ENCODE measurements at places on chromosomes 13 and 19.

DNA sequence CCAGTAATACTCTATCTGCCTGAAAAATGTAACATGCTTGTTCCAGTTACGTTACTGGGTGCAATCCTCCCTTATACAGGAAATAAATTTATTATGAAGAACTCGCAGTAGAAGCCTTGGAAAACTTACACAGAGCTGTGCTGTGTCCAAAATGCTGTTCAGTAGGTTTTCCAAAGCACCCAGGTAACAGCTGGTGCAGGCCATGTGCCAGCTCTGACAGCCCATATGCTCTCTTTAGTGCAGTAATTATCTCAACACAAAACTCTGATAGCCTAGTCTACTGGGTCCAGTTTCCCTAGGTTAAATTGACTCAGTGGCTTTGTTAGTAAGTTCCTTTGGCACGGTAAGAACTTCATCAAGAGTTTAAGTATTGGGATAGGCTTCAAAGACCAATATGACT is 120.7 kb upstream of the OBI1 start:
- no peak for DNase-seq

GRCh38 chr19:23972161-23972560 is 57.5 kb downstream of the ZNF726 start:
- DNase-seq: no peak

DNA sequence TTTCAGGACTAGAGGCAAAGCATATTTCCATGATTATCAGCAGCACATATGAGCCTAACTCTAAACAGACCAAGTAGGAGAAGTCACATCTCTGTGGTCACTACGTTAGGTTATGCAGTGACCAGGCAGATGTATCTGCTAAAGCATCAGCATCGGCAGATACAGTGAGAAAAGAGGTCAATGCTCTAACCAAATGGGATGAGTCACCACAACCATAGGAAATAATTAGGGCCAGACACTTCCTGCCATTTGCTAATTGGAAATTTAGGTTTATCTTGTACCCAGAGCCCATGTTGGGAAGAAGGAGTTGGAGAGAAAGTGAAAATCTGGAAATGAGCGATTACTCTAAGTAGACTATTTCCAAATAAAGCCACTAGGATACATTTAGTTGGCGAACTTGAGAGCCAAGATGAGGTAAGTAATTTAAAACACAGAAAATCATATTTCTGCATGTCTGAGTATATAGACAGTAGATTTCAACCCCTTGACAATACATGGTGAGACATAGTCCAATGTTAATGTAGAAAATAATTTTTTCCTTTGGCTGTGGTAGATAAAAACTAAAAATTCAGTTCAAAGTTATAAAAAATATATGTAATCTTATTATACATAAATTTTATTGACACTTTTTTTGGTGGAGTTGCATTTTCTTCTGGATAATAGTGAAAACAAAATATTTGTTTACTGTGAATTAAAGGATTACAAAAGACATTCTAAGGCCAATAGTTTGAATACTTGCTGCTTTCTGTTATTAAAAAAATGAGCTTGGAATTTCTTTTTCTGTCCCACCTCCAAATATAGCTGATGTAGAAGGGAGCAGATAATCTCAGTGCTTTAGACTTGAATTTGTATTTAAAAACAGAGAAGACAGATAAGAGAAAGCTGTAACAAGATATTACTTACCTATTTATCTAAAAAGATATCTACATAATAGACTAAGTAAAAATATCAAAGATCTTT is 104.4 kb upstream of the CSNK1A1L start:
- no peak for DNase-seq

GRCh38 chr13:53953183-53953582 is 924.6 kb downstream of the OLFM4 start:
- DNase-seq: no peak

- DNase-seq: no peak
Measured at GRCh38 chr13:39012608-39013007, 22.0 kb upstream of the STOML3 start.

DNA sequence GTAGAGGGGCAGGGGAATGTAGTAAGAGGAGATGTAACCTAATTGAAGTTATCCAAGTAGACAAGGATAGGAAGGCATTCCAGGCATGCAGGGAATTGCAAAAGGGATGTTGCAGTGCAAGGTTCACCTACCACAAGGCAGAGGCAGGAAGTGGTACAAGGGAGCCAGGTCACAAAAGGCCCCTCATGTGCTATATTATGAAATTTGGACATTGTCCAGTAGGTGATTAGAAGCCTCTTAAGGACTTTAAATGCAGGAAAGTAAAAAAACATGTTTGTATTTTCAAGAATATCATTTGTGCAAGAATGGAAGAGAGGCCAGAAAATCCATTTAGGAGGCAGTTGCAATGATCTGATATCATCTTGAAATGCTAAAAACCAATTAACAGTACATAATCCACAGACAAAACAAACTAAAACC is 111.4 kb downstream of the FRY start:
- DNase-seq: peak; percentile 80

- DNase-seq: peak; percentile 31
Measured at GRCh38 chr13:60335531-60335930, 61.5 kb upstream of the TDRD3 start.
